ENCODE measurements at places on chromosomes 12 and 14. TPM values are rescaled to one million over a fixed set of nuclear protein-coding genes. Genes with fewer than 3 reads are reported as not detected.

DNA sequence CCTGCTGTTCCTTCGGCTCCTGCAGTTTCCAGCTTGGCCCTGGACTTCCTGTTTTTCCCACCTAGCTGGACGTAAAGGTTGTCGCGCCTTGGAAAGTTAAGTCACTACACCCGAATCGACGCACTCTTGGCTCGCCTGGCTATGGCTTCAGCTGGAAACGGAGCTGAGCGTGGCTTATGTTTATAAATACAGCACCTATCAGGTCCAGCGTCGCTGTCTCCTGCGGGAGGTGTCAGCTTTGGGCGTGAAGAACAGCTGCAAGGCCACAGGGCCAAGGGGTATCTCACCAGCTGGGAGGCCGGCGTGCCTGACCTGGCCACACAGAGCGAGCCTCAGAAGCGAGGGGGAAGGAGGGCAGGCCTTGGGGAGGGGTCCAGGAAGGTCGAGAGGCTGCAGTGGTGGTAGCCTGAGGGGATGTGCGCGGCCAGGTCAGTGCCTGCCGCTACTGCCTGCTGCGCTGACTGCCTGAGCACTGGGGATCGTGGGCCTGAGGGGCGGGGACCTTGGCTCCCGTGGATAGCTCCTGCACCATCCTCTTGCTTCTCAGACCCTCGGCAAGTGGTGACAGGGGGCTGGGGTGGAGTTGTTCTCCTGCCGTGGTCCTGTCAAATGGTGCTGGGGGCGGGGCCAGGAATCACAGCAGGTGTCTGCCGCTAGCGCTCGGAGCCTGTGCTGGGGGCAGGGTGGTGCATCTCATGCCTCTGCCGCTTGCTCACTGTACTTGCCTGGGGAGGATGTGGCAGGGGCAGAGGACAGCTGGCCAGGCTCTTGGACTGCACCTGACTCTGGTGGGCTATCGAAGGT, 12.5 kb downstream of the PACS2 start:
- no peak overlapping the region for H3K4me3 ChIP-seq
- no peaks in the 10 kb centered on the region for H3K36me3 ChIP-seq

- DNase-seq: no peak
- no peak overlapping the region for H3K27ac ChIP-seq
- peaks cover 12% of the 10 kb centered on the region for H3K4me1 ChIP-seq
Measured at GRCh38 chr12:96912261-96912660, 5.2 kb downstream of the NEDD1 start.

GRCh38 chr12:78081590-78082314, 251.1 kb downstream of the NAV3 start:
- no peak for DNase-seq
- no peak overlapping the region for H3K4me3 ChIP-seq
- H3K4me1 ChIP-seq: no peaks in the 10 kb centered on the region
- H3K27ac ChIP-seq: no peak overlapping the region
- H3K27me3 ChIP-seq: no peaks in the 10 kb centered on the region

DNA sequence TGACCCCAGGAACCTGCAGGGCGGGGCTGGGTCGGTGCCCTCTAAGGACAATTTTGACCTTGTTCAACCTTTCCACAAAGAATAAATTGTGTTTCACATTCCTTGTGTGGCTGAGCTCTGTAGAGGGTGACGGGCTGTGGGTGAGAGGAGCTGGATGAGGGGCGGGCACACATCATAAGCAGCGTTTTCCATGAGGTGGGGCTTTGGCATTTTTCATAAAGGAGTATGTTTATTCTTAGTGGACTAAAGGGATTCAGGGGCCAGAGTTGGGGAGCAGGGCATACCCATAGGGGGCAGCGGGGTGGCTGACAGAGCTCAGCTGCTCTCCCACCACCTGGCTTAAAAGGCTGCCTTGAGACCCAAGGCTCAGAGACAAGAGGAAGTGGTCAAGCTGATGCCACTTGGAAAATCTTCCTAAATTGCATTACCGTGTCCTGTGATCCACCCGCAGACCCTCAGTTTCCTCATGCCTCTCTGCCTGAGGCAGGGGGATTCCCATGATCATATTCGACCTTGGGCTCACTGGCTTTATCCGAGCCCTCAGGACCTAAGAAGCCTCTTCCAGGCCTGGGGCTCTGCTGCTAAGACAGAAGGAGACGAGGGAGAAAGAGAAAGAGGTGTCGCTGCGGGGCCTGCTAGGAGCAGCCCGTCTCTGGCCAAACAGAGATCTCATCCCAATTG, 11.4 kb downstream of the MMP14 start:
- no peaks in the 10 kb centered on the region for H3K27me3 ChIP-seq
- H3K4me3 ChIP-seq: no peak overlapping the region

- DNase-seq: no peak
- H3K4me3 ChIP-seq: no peak overlapping the region
- H3K27me3 ChIP-seq: no peaks in the 10 kb centered on the region
- H3K27ac ChIP-seq: no peak overlapping the region
- no peaks in the 10 kb centered on the region for H3K36me3 ChIP-seq
Measured at GRCh38 chr12:122811777-122812176, 23.5 kb upstream of the HIP1R start.

The TAMALIN gene
- total RNA-seq: 389 TPM

DNA sequence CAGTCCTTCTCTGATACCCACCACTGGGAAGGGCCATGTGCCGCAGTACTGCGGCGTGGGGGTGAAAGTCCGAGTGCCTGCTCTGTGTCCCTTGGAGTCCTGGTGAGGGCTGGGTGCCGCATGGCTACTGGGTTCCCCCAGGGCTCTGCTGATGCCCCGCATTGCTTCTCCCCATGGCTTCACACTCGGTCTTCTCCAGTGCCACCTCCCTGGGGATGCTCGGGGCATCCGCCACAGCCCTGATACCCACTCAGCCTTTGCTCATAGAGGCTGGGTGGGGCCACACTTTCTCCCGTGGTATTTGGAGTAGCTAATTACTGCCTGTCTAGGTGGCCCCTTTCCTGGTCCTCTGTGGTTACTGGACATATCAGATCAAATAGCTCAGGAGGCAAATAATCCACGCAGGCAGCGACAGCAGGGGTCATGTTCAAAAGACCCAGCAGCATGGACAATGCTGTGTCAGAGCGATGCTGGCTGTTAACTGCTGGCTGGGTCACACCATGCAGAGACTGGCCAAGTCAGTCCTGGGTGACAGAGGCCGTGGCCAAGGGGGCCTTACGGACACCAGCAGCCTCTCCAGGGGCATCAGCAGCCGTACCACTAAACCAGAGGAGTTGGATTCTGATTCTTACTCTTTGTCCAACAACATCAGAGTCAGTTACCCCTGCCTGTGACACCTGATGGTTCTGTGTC, 106.5 kb downstream of the ADGRD1 start:
- H3K27me3 ChIP-seq: no peaks in the 10 kb centered on the region
- no peaks in the 10 kb centered on the region for H3K36me3 ChIP-seq
- H3K27ac ChIP-seq: no peak overlapping the region
- no peaks in the 10 kb centered on the region for H3K4me1 ChIP-seq

DNA sequence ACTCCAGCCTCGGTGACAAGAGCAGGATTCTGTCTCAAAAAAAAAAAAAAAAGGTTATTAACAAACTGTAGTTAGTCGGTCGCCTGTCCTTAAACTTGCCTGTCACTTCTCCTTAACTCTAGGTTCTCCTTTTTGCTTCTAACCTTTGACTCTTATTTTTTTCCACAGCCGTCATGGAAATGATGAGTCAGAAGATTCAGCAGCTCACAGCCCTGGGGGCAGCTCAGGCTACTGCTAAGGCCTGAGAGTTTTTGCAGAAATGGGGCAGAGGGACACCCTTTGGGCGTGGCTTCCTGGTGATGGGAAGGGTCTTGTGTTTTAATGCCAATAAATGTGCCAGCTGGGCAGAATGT, 418 bp upstream of the MYG1 start:
- H3K27ac ChIP-seq: peak overlapping the region; percentile 68
- no peaks in the 10 kb centered on the region for H3K36me3 ChIP-seq
- H3K4me1 ChIP-seq: peaks cover 36% of the 10 kb centered on the region
- peak overlapping the region; percentile 65 for H3K4me3 ChIP-seq
- H3K27me3 ChIP-seq: no peaks in the 10 kb centered on the region
- no peak for DNase-seq

DNA sequence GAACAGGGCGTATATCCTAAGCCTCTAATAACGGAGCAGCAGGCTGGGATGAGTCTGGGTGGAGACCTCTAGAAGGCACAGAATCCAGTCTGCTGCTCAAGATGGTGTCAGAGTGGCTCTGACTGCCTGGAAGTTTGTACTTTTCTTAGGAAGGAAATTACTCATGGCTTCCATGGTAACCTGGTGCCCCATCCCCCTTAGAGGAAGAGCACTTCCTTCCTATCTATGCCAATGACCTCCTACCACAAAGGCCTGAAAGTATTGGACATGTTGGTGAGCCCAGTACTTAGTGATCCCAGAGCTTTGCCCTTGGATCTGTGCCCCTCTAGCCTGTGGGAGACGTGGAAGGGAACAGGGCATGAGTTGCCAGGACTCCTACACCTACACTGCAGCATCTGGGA, 1.5 kb downstream of the BATF start:
- H3K4me3 ChIP-seq: peak overlapping the region; percentile 84
- no peaks in the 10 kb centered on the region for H3K36me3 ChIP-seq
- peak overlapping the region; percentile 82 for H3K27ac ChIP-seq
- no peaks in the 10 kb centered on the region for H3K27me3 ChIP-seq

- no peak overlapping the region for H3K4me3 ChIP-seq
- H3K27ac ChIP-seq: no peak overlapping the region
- no peaks in the 10 kb centered on the region for H3K36me3 ChIP-seq
- H3K27me3 ChIP-seq: no peaks in the 10 kb centered on the region
Measured at GRCh38 chr12:108980831-108981618, 39.8 kb downstream of the SVOP start.

- no peak overlapping the region for H3K4me3 ChIP-seq
- no peaks in the 10 kb centered on the region for H3K36me3 ChIP-seq
- no peaks in the 10 kb centered on the region for H3K4me1 ChIP-seq
Measured at GRCh38 chr14:49191380-49191779, 394.8 kb downstream of the RPS29 start.

GRCh38 chr12:48903363-48903981, 21.8 kb downstream of the FKBP11 start:
- H3K27me3 ChIP-seq: no peaks in the 10 kb centered on the region
- H3K27ac ChIP-seq: no peak overlapping the region
- no peak overlapping the region for H3K4me3 ChIP-seq
- H3K4me1 ChIP-seq: peaks cover 9% of the 10 kb centered on the region
- no peak for DNase-seq
- H3K36me3 ChIP-seq: no peaks in the 10 kb centered on the region

The C1QL4 gene
- total RNA-seq: not detected

DNA sequence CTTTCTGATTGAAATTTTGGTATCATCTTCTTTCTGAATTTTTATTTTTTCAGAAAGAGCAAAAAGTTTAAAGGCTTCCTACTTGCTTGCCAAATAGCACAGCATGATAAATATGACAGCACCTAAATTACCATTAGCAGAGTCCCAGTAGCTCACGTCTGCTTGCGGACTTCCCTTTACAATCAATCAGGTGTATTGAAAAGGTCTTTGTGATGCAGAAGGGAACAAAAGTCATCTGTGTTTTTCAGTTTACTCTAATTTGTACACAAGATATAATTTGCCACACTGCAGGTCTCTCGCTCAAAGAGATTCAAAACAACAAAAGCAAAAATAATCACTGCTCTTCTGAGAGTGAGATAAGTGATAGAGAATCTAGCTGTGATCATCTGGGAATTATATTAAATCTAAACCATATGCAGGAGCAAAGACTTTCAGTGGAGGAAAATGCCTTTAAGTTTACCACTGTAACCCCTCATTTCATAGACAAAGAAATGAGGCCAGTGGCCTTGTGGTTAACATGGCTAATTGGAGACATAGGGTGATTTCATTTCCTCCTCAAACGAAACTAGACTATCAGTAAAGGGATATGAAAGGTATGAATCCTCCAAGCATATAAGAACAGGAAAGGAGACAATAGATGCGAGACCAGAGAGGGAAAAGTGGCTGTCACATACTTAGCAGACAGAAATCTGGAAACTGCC, 240.8 kb upstream of the TMPO start:
- H3K4me3 ChIP-seq: no peak overlapping the region
- no peaks in the 10 kb centered on the region for H3K36me3 ChIP-seq
- H3K27me3 ChIP-seq: no peaks in the 10 kb centered on the region

- no peaks in the 10 kb centered on the region for H3K27me3 ChIP-seq
- H3K36me3 ChIP-seq: no peaks in the 10 kb centered on the region
- no peaks in the 10 kb centered on the region for H3K4me1 ChIP-seq
- no peak overlapping the region for H3K4me3 ChIP-seq
Measured at GRCh38 chr12:40033242-40033630, 72.6 kb downstream of the SLC2A13 start.

DNA sequence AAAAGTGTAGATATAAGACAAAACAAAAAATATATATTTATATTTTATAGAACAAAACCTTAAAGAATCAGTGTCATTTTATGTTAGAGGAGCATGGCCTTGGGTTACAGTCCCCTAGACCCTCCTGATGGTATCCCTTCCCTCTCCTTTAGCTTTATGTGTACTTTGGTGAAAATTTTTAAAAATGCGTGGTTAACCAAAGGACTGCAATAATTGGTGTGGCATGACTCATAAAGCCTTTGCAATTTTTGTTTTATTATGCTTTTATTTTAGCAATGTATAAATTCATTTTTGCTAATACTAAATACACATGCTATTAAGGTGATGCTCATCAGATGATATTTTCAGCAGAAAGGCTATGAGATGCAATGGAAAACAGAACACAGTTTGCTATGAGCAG, 264.4 kb downstream of the SYT1 start:
- H3K4me3 ChIP-seq: no peak overlapping the region
- DNase-seq: no peak
- no peak overlapping the region for H3K27ac ChIP-seq
- H3K27me3 ChIP-seq: no peaks in the 10 kb centered on the region
- H3K36me3 ChIP-seq: no peaks in the 10 kb centered on the region

The INHBC gene
- not detected for total RNA-seq

DNA sequence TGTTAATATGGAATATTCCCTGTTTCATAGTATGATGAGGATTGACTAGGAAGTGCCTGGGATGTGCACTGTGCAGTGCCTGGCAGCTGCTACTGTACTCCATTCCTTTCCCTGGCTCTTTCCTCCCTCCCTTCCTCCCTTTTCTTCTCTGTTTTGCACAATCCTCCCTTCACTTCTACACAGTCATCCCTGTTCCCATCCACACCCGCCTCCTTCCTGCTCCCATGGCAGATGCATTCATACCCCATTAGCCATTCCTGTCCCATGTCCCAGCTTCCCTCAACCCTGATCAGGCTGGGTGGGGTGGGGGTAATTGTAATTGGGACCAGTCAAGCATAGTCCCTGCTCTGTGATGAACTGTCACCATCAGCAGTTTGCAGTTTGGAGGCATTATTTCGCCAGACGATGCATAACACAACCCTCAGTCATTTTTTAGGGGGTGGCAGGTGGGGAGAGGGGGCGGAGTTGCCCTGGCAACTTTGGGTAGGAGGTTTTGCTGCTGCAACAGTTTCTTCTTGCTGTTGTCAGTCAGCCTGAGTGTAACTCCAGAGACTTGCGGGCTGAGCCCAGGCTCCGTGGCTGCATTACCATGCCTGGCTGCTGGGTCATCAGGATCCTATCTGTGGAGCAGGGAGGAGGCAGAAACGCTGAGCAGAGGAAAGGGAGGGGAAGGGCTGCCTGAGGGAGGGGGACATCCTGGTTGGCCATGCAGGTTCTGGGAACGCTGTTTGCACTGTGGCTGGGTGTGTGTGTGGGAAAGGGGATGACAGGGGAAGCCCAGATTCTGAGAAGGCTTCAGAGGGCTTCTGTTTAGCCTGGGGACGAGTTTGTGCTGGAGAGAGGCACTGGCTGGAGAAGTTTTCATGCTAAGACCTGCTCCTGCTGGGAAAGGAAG, 4.1 kb upstream of the KRT84 start:
- no peaks in the 10 kb centered on the region for H3K27me3 ChIP-seq
- no peak for DNase-seq
- no peak overlapping the region for H3K4me3 ChIP-seq
- H3K27ac ChIP-seq: no peak overlapping the region

- H3K36me3 ChIP-seq: no peaks in the 10 kb centered on the region
- no peak overlapping the region for H3K4me3 ChIP-seq
- H3K27ac ChIP-seq: no peak overlapping the region
- H3K27me3 ChIP-seq: peaks cover 4% of the 10 kb centered on the region
Measured at GRCh38 chr12:40226705-40227104, 1.9 kb downstream of the LRRK2 start.
